ENCODE measurements at places on chromosomes 6 and 20.
A peak's percentile ranks its signal among the peaks of the same experiment; 100 is the strongest.

- DNase-seq, result no peak
Measured at GRCh38 chr6:166001359-166001758, 166.3 kb downstream of the TBXT start.

GRCh38 chr6:16837217-16837972, 76.1 kb upstream of the ATXN1 start:
- DNase-seq, result no peak

DNA sequence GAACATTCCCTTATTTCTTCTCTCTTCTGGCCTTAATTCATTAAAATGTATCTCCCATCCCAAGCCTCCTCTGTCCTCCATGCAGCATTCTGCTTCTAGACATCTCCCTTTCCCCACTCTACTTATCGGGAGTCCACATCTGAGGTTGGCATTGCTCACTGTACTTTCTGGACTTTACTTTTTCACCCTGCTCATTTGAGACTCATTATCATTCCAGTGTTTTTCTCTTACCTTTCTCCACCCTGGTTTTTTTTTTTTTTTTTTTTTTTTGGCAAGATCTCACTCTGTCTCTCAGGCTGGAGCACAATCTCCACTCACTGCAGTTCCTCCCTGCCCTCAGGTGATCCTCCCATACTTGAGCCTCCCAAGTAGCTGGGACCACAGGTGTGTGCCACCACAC, 4.5 kb downstream of the ENPP3 start:
- no peak for DNase-seq

GRCh38 chr20:2519115-2519809, 10.5 kb upstream of the ZNF343 start:
- no peak for DNase-seq

GRCh38 chr6:16803294-16804200, 42.3 kb upstream of the ATXN1 start:
- no peak for DNase-seq

- DNase-seq, result no peak
Measured at GRCh38 chr20:35854713-35855348, 83.0 kb downstream of the PHF20 start.

DNA sequence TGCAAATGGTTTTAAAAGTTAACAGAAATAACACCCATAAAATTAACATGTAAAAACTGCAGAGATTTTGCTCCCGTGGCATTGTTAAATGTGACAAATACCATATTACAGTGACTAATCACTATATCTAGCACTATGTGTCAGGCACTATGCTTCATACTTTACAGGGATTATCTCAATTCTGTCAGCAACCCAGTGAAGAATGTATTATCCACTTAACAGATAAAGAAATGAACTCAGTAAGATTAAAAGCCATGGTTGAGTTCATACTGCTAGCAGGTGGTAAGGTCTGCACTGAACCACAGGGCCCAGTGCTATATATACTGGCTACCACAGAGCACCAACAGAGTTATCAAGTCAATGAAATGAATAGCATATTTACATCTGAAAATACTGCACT, 65.4 kb downstream of the RWDD2A start:
- no peak for DNase-seq

DNA sequence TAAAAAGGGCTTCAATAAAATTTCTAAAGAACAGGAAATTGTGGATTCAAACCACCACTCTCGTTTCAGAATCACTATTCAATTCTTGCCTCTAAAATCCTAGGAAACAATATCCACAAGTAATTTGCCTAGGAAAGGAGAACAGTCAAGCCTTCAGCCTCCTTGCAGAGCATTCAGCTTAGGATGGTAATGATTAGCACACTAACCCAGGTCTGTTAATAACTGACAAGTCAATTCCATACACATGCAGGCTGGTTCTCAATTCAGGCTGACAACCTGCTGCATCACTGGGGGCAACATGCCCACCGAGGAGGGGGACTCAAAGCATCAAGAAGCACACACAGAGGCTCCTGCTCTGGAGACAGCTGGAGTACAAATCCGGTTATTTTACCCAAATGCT, 57.6 kb downstream of the GMDS start:
- DNase-seq, result no peak

GRCh38 chr20:50658804-50659380, 32.5 kb downstream of the RIPOR3 start:
- DNase-seq, result peak; percentile 95

GRCh38 chr20:45949542-45950329, 15.3 kb downstream of the PCIF1 start:
- DNase-seq, result peak; percentile 36

GRCh38 chr20:59363101-59363500, 62.7 kb downstream of the EDN3 start:
- DNase-seq, result no peak

DNA sequence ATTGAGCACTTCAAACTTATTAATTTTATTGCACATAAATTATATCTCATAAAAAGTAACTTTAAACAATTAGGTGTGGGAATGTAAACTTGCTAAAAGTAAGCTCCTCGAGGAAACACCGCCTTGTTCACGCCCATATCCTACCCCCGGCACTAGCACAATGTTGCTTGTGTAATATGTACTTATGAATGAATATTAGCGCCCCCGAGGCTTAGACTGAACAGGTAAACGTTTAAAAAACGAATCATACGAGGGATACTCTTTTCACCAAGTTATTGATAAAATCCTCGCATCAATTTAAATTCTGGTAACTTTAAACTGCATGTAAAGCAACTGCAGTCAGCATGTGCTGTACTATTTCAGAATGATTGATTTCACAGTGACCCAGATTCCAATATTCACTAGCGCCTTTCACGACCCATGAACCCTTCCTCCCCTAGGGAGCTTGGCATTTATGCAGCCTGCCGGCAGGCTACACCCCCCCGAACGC, 637 bp downstream of the TFB1M start:
- DNase-seq, result no peak

GRCh38 chr6:19844689-19845088, 7.5 kb downstream of the ID4 start:
- DNase-seq, result no peak

GRCh38 chr20:64217539-64218221, 37.9 kb upstream of the PCMTD2 start:
- DNase-seq, result no peak

Measured in PC-9 (cell line).